ENCODE measurements at places on chromosomes 16 and 17.

- no peak for DNase-seq
These were observed 5.5 kb downstream of the MLLT6 start for GRCh38 chr17:38710604-38710962.

GRCh38 chr16:8070506-8070905 lies 519.8 kb downstream of the TMEM114 start:
- no peak for DNase-seq

DNA sequence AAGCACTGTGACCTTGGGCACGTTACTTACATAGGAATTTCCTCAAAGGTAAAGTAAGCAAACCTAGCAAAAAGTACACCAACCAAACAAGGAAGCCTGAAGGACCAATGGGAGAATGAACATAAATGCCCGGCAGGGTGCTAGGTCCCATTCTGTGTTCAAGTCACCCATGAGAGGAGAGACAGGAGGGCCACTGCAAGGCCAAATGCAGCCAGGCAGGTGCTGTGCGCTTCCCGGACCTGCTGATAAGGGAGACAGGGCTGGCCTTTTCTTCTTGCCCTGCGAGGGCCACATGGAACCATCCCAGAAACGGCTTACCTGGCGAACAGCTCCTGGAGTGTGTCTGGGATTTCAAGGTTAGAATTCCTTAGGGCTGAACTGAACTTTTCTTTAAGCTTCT lies 69.0 kb downstream of the GTF3C1 start:
- DNase-seq = no peak

DNA sequence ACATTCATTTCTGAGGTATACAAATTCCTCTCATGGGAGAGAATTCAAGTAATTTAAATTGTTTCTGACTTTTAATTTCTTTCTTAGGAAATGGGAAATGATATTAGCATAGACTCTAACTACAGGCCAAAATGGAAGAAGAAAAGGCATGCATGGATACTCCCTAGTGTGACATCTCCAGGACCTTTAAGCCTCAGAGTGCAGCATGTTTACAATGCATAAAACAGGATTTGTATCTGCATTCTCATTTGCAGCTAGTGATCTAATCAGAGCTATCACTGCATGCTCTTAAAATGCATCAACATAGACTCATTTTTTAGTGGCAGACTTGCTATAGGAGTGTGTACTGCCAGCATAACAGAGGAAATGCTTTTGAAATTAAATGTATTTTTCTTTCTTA lies 224.6 kb upstream of the GOT2 start:
- no peak for DNase-seq

- no peak for DNase-seq
These were observed 504 bp downstream of the ERBB2 start for GRCh38 chr17:39700148-39700987.

- no peak for DNase-seq
These were observed 44.3 kb downstream of the SPECC1 start for GRCh38 chr17:20053361-20053964.

GRCh38 chr16:15857724-15858560 lies 1.1 kb upstream of the MYH11 start:
- DNase-seq = no peak

- no peak for DNase-seq
These were observed 25.1 kb downstream of the TBX4 start for GRCh38 chr17:61477204-61477834.

DNA sequence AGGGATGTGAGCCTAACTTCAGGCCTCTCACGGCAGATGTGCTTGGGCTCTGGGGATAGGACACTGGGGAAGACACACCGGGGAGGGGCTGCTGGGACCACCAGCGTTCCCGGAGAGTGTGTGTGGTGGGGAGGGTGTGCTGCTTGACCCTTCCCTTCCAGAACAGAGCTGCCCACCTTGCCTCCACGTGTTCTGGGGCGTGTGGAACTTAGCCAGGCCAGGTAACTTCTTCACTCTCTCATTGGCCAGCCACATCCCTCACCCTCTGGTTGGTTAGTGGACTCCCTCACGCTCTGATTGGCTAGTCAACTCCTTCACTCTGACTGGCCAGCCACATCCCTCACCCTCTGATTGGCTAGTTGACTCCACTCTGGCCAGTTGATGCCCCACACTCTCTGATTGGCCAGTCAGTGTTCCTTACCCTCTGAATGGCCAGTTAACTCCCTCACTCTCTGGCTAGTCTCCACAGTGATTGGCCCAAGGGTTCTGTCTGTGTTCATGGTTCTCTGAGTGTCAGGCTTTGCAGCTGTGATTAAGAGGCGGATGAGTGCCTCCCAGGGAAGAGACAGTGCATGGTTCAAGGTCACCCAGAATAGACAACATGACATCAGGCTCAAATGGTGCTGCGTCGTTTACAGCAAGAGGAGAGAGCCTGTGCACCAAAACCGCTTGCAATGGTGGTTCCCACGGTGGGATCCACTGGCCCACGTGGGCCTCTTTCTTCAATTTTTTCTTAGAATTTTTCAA lies 10.0 kb downstream of the TMEM235 start:
- no peak for DNase-seq

DNA sequence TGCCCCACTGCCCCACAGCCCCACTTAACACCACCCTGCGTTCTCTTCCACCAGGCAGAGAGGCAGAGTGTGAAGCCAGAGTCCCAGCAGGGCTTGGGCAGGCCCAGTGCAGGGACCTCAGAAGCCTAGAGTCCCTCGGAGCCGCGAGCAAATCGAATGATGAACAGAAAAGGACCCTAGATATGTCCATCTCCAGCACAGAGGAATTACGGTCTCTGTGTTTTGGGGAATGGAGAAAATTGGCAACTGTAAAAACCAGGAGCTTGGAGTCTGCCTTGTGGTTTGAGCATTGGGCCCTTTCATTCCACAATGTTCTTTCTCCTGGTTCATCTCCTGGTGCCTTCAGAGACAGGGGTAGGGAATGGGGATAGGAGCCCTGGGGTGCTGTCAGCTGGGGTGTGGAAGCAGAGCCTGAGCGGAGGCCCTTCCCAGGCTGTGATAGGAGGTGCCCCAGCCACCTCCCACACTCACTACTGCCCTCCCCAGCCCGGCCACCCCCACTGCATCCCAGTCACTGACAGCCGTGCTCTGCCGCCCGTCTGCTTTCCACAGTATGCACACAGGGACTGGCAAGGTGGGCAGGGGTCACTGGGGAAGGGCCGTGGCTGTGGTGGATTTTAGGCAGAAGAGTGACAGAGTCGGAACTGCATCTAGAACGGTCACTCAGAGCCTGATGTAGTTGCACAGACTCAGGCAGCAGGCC lies 26.7 kb downstream of the TBX4 start:
- no peak for DNase-seq

DNA sequence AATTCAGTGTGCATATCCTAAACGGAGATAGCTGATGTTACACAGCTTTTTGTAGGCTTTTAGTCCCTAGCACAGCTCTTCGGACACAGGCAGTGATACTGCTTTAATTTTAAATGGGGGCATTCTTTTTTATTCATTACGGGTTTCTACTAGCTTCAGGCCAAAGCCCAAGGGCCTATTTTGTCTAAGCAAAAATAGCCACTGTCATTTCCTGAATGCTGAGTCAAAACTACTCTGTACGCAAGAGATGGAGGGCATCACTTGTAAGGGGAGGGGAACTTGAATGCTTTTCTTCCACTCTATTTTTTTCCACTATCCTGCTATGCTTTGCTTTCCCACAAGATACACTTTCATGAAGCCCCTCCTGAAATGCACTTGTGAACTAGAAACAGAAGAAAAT lies 360.7 kb downstream of the PMP22 start:
- DNase-seq = no peak

DNA sequence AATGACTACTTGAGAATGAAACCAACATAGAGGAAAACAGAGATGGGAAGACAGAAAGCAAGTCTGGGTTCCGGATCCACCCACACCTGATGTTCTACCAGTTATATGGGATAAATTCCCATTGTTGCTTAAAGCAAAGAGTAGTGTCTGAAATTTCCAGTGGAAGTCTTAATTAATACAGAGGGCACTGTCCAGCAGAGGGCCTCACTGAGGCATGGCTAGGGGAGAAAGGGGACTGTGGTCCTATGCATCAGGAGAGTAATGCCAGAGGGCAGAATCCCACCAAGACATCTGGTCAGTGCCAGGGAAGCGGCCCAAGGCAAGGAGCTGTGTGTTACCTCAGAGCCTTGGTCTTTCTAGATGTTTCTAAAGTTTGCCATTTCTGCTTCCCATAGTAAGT lies 7.5 kb upstream of the UMOD start:
- no peak for DNase-seq

DNA sequence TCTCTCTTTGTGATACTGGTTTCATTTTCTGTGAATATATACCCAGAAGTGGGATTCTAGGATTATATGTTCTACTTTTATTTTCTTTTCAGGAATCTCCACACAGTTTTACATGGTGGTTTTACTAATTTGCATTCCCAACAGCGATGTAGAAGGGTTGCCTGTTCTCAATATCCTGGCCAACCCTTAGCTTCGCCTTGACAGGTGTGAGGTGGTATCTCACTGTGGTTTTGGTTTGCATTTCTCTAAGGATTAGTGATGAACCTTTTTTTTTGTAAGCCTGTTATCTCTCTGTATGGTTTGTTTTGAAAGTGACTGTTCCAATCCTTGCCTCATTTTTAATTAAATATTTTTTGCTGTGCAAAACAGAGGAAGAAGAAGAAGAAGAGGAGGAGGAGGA lies 937.7 kb downstream of the CDH8 start:
- DNase-seq = no peak

DNA sequence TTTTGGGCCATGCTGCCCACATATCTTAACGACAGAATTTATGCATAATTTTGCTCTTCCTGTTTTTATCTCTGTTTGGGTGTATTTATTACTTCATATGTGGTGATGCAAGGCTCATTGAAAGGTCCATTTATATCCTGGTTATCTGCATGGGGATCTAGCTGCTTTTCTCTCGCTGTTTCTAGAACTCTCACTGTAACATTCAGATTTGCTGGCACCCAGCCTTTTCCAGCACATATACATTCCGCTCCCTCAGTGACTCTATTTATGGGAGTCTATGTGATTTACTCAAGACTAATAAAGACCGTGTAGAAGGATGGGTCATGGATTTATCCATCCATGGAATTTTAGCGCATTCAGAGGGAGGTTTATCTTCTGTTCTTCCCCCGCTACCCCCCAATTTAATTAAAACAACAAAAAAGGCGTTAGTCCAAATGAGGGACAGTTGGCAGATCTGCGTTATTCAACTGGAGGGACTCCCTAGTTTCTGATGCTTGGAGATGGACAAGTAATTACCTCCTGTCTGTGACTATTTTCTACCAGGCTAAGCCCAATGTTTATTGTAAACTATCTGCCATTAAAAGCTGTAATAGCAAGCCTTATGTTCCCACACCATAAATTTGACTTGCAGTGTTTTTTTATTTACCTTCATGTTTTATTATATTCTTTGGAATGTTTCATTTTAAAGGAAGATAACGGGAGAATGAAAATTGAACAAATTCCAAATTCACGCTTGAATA lies 19.8 kb upstream of the MARCHF10 start:
- no peak for DNase-seq

DNA sequence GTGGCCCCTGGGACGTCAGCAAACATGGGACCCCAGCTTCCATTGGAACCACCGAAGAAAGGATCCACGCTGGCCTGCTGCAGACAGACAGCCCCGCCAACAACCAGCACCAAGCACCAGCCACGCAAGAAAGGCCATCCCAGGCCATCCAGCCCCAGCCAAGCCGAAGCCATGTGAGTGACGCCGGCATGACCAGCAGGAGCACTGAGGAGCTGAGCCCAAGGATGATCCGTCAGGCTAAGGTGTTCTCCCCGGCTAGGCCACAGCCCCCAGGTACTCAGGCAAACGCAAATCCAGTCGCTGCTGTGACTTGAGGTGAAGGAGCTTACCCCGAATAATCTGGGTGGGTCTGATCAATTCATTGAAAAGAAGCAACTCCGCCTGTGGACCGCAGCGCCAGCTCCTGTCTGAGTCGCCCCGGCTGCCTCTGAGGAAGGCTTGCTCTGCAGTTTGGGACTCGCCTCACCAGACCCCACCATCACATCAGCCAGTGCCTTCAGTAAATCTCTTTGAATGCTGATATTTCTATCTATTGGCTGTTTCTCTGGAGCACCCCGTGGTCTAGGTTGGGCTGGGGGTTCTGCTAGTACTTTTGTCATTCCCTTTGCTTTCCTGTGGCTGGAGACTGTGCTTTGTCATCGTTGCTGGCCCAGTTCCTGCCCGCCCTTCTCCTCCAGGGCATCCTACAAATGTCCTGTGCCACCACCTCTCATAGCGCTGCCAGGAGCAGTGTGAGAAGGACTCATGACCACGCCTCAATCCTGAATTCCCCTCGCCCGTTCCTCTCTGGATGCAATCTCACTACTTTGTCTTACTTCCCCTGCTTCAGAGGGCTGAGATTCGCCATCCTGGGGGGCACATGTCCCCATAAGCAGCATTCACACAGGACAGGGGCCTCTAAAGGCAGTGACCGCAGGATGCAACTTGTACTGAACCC lies 8.1 kb upstream of the CBX2 start:
- no peak for DNase-seq

DNA sequence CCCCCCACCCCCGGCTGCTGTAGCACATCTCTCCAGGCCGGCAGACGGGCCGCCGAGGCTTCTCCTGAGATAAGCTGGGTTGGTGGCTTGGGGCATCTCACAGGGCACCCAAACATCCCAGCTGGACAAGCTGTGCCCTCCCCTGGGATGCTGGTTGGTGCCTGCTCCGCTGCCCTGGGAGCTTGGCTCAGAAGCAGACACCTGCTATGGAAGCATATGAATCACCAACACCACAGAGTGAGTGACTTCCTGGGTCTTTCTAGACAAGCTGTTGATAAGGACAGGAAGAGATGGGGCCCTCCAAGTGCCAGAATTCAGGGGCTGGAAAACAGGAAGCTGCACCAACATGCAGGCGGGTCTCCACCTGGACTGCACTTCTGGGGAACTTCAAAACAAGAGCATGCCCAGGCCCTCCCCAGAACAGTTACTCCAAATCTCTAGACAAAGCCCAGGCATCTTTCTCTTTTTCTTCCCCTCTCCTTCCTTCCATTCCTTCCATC lies 13.7 kb downstream of the C16orf95 start:
- no peak for DNase-seq

DNA sequence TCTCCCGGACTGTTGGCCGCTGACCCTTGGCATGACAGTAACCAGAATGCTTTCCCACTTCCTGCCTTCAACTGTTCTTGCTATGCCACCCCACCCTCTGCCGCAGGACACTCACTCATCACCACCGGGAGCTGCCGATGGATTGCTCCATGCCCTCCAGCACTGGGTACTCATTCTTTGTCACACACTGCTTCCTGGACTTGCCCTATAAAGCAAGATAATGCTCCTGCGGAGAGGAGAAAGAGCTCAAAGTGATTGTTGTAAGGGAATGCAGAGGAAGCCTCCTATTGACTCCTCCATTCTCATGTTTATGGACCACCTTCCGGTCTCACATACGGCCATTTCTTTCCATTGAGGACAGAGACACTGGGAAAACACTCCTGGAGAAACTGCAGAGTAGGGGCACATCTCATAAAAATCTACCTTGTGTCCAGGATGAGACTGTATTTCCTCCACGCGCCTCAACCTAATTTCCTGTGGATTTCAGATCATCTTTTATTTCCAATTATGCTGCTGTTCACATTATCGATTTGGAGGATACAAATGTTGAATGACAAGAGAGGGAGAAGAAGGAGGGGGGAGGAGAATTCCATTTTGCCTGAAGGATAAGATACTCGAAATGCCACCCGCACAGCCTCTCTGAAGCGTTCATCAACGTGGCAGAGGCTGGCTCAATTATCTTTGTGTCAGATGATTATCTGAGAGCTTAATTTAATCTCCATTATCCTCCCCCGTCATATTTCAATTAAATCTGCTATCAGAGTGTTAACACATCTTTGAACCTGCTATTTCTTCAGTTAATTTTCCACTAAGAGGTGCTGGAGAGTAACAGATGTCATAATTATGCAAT lies 486.1 kb upstream of the SALL1 start:
- DNase-seq = no peak

- no peak for DNase-seq
These were observed 16.7 kb downstream of the CCDC57 start for GRCh38 chr17:82195675-82196672.
